A673 (cell line): ENCODE measurements at places on chromosomes 7 and 10. TPM values are rescaled to one million over a fixed set of nuclear protein-coding genes. Genes with fewer than 3 reads are reported as not detected.

- DNase-seq, result peak; percentile 28
Observed at GRCh38 chr7:149027611-149028345, 527 bp downstream of the PDIA4 start.

Gene SH3PXD2A
- total RNA-seq, result 54.9 and 57.1 TPM in 2 replicates

GRCh38 chr10:13891128-13892000 is 304.6 kb downstream of the PRPF18 start:
- DNase-seq, result peak; percentile 17

DNA sequence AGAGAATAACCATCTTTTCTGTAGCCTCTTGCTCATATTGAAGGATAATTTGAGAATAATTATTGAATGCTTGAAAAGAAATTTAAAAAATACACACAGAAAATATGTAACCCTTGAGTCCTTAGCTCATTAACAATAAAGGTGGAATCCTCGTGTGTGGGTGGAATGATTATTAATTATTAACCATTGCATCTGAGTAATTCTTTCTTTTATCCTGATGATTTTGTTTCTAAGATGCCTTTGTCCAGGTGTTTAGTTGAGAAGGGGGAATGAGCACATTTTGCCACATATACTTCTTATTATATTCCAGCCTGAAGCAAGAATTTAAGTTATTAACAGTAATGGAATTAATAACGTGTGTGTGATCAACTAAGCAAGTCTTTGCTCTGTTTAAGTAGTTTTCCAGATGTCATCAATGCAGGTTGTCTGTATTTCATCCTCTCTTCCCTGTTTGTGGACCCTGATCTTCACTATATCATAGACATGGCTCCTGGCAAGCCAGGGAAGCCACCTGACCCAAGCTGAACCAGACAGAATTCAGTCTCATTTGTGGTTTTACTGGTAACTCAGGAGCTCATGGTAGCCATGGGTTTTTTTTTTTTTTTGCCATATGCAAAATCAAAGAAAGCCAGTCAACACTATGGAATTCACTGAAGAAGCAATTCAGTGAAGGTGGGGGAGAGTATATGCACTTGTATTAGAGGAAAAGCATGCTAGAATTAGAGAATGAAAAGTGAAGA is 144.3 kb downstream of the KIF20B start:
- no peak for DNase-seq

GRCh38 chr10:114634609-114634979 is 23.5 kb downstream of the ABLIM1 start:
- DNase-seq, result peak; percentile 72

Gene GARIN1A
- 1.8 and 2.2 TPM in 2 replicates for total RNA-seq

GRCh38 chr7:140390034-140390433 is 8.3 kb downstream of the SLC37A3 start:
- DNase-seq, result no peak

DNA sequence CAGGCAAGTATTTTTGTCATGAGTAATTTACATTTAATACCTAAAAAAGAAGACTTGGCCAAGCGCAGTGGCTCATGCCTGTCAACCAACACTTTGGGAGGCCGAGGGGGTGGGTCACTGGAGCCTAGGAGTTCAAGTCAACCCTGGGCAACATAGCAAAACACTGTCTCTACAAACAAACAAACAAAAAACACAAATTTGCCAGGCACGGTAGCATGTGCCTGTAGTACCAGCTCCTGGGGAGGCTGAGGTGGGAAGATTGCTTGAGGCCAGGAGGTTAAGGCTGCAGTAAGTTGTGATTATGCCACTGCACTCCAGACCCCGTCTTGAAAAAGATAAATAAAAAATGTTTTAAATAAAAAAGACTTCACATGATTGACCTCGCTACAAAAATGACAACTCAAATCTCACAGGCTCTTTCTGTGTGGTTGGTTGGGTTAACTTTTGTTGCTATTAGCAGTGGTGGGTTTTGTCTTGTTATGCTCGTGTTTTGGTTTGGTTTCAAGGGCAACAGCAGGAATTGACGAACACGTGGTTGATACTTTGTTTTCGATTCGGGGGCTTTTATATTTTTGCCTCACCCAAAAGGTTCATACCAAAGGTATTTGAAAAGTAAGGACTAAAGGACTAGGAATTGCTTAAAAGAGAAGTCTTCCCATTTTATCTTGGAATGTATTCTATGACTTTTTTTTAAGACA is 227.2 kb upstream of the MKLN1 start:
- no peak for DNase-seq

Gene ECHDC3
- total RNA-seq, result 8.9 and 13.9 TPM in 2 replicates

Gene C10orf95
- 0.42 TPM in 1 of 2 replicates, not detected in the other for total RNA-seq

DNA sequence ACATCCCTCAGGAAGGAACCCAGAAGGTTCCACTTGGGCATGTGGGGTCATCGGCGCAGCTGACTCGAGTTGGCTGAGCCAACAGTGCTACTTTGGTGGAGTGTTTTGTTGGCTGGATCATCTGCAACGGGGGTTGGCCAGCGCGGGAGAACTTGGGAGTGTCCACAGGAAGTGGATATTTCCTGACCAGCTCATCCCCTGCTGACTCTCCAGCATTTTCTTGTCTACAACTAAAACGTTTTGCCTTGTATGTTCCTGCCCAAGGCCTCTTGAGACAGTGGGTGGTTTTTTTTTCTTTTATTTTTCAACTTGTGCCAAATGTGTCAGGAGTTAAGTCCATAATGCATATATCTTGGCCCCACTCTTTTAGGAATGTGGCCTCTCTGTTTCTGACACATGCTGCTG is 208.6 kb downstream of the ZNF365 start:
- peak; percentile 85 for DNase-seq

Gene NPTX2
- total RNA-seq, result 2.0 and 2.2 TPM in 2 replicates

Gene PGAM2
- total RNA-seq, result not detected in 2 replicates

GRCh38 chr10:129655679-129656031 is 188.6 kb downstream of the MGMT start:
- DNase-seq, result no peak

DNA sequence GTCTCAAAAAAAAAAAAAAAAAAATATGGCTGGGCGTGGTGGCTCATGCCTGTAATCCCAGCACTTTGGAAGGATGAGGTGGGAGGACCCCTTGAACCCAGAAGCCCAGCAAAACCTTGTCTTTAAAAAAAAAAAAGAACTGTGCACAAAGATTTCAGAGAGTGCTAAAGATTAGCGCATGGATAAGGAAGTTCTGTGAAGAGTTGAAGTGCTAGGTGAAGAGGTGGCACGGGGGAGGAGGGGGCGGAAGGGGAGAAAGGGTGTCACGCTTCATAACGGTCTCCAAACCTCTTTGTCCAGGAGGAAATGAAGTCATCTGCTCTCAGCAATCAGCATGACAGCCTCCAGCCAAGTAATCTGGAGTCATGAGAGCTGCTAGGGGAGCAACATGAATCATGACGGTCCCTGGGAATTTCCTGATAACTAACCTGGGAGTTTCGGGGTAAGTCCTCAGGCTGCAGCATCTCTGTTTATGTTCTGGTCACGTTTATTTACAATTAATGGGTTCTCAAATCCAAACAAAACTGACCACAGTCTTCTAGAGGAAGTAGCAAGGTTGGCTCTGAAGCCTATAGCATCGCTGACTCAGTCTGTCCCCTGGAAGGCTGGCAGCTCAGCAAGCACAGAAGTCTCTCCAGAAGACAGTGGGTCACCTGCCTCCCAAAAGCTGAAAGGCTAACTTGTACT is 1.9 kb upstream of the PLAU start:
- peak; percentile 85 for DNase-seq

Gene SAMD9L
- total RNA-seq, result 0.26 and 0.49 TPM in 2 replicates

DNA sequence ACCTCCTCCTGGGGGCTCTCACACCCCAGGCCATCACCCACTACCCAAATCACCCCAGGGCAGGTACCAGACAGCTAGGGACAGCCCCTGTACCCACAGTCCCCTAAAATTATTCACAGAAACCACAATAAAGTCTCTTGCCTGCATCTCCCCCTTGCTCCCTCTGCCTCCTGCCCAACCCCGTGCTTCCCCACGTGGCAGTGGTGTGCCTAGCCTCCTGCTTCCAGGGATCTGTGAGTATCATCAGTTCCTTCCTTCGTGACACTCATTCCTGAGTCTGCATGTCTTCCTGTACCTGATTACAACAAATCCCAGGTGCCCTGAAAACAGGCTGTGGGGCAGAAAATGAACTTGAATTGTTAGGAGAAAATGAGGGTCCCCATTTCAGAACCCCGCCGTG is 61.5 kb downstream of the PRKAG2 start:
- no peak for DNase-seq

DNA sequence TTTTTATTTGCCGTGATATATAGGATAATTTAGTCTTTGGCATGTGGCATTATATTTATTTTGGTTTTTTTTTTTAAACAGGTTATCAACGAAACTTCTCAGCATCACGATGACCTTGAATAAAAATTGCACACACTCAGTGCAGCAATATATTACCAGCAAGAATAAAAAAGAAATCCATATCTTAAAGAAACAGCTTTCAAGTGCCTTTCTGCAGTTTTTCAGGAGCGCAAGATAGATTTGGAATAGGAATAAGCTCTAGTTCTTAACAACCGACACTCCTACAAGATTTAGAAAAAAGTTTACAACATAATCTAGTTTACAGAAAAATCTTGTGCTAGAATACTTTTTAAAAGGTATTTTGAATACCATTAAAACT is 9.1 kb downstream of the VIM start:
- DNase-seq, result no peak

Gene SPOCK2
- 0.11 and 0.32 TPM in 2 replicates for total RNA-seq

DNA sequence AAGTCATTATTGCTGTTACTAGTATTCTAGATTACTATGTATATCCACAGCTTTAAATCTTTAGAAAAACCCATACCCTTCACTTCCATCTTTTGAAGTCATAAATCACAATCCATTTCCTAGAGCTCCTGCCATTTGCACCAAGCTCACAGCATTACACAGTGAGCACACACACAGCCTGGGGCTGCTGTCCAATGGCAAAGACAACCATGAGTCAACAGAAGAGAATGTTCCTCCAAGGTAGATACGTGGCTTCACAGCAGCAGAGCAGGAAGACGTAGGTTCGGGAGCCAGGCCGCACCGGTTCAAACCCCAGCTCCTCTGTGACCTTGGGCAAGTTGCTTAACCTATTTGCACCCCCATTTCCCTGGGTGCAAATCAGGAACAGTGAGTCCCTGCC is 234.6 kb downstream of the DIP2C start:
- DNase-seq, result peak; percentile 25

GRCh38 chr10:22599048-22599561 is 115.3 kb downstream of the PIP4K2A start:
- peak; percentile 55 for DNase-seq

DNA sequence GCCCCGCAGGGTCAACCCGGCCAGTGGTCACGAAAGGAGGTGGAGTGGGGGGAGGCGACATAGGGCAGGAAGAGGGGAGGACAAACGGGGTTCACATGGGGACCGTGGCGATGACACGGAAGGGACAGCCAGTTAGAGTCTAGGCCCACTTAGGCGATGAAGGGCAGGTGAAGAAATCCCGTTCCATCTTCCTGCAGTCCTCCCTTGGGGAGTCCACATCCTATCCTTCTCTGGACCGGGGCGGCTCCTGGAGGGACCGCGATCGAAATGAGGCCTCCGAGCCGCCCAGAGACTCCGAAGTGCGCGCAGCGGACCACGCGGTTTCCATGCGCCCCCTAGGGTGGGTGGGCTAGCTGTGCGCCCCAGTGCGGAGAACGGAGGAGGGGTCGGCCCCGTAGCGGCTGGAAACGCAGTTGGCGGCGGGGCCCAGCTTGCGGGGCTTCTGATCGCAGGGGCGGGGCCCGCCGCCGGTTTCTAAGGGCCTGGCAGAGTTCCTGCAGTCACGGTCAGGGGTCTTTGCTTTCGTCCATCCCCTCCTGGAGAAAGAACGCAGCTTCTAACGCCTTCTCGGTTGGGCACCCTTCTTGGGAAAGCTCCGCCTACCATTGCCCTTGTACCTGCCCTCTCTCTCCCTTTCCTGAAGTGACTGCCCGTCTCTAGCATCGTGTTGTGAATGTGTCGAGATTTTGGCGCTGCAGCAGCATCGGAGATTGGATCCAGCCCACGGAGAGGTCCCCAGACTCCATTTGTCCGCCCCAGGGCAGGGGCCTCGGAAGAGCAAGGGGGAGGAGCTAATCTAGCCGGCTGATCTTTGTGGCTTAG is 17.9 kb upstream of the TMEM225B start:
- DNase-seq, result peak; percentile 75

- no peak for DNase-seq
Observed at GRCh38 chr10:7409732-7410168, 1.1 kb downstream of the SFMBT2 start.

Gene ATP6V0E2
- 50.1 and 51.9 TPM in 2 replicates for total RNA-seq

GRCh38 chr7:22066522-22066921 is 120.8 kb upstream of the CDCA7L start:
- DNase-seq, result peak; percentile 26

DNA sequence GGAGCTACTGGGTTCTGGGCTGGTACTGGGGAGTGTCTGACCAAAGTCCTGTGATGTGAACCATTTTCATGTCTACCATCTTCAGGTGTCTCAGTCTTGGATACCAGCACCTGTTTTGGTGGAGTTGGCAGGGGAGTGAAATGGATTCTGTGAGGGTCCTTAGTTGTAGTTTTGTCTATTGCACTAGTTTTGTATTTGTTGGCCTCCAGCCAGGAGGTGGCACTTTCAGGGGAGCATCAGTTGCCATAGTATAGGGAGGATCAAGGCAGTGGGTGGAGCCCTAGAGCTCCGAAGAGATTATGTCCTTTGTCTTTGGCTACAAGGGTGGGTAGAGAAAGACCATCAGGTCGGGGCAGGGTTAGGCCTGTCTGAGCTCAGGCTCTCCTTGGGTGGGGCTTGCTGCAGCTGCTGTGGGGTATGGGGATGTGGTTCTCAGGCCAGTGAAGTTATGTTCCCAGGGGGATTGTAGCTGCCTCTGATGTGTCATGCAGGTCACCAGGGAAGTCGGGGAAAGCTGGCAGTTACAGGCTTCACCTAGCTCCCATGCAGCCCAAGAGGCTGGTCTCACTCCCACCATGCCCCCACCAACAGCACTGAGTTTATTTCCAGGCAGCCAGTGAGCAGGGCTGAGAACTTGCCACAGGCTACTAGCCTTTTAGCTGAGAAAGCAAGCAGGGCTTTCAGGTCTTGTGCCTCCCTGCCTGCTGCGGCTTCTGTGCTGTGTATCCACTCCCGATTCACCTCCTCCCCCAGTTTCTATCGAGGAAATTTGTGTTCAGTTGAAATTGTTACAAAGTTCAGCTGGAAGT is 153.1 kb downstream of the ZNF365 start:
- no peak for DNase-seq

GRCh38 chr10:93061594-93062513 is 1.3 kb downstream of the CYP26C1 start:
- no peak for DNase-seq

DNA sequence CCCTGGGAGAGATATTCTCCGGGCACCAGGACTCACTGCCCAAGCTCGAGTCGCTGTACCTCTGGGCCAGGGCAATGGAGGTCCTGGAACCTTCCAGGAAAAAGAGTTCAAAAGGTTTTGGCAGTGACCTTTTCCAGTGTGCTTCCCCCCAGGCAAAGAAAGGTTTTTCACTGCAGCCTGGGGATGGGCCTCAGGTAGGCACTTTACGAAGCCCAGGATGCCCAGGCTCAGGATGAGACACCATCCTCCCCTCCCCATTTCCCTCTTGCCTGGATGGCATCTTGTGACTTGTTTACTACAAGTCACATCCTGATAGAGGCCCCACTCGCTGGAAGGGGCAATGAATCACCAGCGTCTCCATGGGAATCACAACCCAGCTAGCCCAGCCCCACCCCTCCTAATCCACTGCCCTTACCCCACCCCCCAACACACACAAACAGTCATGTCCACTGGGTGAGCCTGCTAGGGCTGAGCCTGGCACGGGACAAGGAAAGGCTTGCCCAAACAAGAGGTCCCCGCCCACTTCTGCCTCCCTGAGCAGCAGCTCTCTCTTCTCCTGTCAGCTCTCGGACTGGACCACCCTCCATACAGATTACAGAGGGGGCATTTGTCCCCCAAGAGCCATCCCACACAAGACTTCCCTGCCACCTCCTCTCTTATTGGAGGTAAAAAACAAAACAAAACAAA is 93.8 kb upstream of the SMNDC1 start:
- peak; percentile 81 for DNase-seq
